Effector memory CD8-positive, alpha-beta T cell (primary cell): ENCODE measurements at places on chromosomes 11 and 22.

DNA sequence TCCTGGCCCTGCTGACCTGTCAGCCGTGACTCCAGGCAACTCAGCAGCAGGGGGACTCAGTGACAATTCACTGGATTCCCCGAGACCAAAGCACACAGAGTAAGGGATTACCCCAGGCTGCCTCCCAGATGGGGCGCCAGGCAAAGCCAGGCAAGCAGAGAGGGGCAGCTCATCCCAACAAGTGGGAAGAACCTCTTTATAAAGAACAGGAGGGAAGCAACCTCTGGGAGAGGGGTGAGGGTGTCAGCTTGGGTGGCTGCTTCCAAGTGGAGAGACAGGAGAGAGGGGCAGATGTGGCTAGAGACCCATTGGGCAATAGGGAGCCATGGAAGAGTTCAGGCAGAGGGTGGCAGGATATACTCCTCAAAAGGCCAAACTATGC is 1.2 kb downstream of the SLC22A12 start:
- DNase-seq, result no peak

- DNase-seq, result no peak
These were observed 27.6 kb upstream of the PAMR1 start for GRCh38 chr11:35553021-35553420.

GRCh38 chr11:59076876-59077571 is 9.1 kb upstream of the GLYATL1B start:
- no peak for DNase-seq

DNA sequence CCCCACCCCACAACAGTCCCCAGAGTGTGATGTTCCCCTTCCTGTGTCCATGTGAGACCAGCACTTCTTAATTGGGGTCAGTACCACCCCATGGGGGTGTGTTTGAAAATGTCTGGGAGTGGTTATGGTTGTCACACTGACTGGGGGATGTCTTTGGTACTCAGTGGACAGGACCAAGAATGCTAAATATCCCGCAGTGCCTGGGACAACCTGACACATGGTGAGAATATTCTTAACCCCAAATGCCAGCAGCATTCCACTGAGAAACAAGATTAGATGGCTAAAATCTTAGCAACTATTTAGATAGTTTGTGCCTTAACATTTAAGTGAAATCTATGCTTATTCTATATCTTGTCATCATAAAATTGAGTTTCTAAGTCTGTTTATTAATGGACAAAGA is 177.5 kb upstream of the ZBED5 start:
- DNase-seq, result no peak

DNA sequence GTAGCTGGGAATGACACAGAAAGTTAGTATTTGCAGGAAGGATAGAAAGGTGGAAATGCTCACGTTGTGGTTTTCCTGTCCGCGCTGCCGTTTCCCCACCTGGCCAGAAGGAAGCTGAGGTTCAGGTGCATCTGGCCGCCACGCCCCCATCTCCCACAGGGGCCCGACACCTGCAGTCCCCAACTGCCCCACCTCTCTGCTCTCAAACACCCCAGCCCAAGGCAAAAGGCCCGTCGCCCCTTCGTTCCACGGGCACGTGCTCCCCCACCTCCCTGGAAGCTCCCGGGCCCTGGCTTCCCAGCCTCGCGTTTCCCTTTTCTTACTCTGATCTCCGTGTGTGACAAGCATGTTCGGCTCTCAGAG is 985.1 kb downstream of the BRD1 start:
- DNase-seq, result no peak

DNA sequence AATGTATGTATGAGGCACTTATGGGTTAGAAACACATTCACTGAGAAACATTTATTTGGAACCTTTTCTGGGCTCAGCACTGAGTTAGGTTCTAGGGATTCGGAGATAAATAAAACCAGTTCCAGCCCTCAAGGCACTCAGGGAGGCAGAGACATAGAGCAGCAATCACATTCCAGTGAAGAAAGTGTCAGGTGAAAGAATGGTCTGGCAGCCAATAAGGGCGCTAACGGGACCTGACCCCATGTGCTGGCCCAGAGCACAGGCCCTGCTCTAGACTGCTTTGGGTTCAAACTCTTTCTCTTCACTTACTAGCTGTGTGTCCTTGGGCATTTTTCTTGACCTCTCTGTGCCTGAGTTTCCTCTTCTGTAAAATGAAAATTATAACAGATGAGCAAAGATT is 146.0 kb upstream of the SYT13 start:
- DNase-seq, result no peak

DNA sequence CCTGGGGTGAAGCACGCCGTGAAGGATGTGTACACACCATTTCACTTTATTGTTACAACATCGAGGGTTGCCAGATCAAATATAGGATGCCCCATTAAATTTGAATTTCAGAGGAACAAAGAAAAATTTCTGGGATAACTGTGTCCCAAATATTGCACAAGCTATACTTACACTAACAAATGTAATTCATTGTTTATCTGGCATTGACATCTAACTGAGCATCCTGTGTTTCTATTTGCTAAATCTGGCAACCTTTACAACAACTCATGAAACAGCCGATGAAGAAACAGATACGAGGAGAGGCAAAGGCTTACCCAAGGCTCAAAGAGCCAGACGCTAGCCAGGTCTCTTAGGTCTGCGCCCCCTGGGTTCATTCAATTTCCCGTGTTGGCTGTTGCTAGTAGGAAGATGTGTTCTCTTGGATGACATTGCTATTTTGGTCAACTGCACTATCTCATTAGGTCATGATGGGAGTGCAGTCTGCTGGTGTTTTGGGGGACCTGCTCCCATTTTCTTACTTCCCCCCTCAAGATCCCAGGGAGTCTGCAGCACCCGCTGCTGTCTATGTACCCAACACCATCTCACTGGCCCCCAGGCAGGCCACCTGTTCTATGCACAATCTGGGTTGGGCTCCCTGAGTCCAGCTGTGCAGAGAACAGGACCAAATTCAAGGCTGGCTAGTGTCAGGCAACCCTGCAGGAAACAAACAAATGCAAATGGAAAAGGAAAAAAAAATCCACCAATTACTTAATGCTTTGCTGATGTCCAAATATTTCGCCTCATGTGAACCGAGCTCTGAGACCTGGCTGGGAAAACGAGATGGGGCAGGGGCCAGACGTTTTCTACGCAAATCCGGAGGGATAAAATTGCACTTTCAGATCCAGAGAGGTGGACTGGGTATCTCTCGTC is 560.9 kb downstream of the MIAT start:
- no peak for DNase-seq

DNA sequence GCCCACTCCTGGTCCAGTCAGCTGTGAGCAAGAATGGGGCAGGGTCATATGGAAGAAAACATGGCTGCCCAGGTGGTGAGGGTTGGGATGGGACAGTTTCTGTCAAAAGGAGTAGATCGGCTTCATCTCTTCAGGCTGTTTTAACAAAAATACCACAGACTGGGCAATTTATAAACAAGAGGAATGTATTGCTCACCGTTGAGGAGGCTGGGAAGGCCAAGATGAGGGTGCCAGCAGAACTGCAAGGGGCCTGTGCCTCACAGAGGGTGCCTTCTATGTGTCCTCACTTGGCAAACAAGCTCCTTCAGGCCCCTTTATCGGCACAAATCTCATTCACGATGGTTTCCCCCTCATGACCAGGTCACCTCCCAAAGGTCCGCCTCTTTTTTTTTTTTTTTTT is 18.1 kb upstream of the RELT start:
- DNase-seq, result no peak

DNA sequence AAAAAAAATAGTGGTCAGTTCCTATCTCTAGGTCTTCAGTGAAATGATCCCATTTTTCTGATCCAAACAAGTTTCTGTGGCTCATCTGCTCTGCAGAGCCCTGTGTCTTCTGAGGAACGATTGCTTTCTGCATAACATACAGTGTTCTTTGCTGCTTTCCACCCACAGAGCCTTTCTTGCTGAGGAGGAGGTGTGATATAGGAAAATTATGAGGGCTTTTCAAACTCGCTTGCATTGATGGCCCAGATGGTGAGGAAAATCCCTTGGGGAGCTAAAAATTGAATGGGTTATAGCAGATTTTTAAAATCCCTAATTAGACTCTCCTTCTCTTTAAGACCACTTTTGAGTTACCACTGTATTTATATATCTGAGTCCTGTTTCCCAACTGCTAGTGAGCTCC is 31.3 kb downstream of the JAM3 start:
- no peak for DNase-seq

GRCh38 chr22:50523806-50524675 is 1.4 kb downstream of the SCO2 start:
- no peak for DNase-seq

GRCh38 chr11:134373591-134374052 is 38.4 kb downstream of the B3GAT1 start:
- DNase-seq, result no peak

DNA sequence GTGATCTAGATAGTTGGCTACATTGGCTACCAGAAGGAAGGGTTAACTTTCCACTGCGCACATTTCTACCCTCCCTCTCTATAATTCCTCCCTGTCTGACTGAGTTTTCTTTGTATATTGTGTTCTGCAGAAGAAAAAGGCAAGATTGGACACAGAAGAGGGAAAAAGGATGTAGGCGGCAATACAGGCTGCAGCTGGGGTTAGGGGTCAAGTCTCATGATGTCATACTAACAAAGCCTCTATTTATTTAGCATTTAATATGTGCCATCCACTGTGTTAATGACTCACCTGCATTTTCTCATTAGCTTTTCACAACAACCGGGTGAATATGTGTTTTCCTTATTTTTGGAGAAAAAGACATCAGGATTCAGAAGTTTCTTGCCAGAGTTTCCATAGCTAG is 2.0 kb downstream of the FAM83F start:
- DNase-seq, result no peak

DNA sequence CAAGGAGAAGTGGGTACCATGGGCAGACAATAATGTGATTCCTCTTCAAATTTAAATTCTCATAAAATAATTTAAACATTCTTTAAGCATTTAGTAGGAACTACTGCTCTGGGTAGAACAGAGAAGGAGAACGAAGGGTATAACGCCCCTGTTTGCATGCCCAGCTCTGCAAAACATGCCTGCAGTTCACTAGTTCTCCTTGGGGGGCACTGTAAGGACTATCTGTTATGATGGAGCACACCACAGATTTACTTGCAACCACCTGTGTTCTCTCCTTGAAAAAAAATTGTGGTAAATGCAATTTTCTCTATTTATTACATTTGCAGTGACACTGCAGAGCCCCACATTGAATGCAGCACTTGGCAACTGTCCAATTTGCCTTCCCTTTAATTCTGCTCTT is 100.3 kb downstream of the GUCY1A2 start:
- DNase-seq, result no peak

- no peak for DNase-seq
These were observed 1459.9 kb downstream of the BRD1 start for GRCh38 chr22:48367731-48368130.

- DNase-seq, result no peak
These were observed 91.2 kb downstream of the LUZP2 start for GRCh38 chr11:24588081-24588480.

DNA sequence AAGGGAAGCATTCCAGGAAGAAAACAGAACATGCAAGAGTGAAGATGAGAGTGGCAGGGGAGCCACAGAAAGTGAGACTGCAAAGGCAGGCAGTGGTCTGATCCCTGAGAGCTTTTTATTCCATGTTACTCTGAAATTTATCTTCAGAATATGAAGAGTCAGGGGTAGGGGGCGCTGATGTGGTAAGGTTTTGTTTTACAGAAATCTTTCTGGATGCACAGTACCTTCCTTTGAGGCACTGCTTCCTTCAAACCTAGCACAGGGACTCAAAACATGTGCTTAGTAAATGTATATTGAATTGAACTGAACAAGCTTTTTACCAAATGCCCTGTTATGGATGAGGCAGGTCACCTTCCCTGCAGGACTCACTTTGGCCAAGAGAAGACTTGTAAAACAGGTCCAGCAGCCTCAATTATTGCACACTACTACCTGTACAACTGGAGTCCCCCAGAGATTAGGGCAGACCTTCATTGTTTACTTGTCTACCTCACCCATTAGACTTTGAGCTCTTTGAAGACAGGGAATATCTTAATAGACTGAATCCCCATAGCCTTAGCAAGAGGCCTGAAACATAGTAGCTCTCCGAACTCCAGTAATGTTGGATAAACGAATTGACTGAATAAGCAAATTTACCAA is 2.2 kb downstream of the PAK1 start:
- no peak for DNase-seq

DNA sequence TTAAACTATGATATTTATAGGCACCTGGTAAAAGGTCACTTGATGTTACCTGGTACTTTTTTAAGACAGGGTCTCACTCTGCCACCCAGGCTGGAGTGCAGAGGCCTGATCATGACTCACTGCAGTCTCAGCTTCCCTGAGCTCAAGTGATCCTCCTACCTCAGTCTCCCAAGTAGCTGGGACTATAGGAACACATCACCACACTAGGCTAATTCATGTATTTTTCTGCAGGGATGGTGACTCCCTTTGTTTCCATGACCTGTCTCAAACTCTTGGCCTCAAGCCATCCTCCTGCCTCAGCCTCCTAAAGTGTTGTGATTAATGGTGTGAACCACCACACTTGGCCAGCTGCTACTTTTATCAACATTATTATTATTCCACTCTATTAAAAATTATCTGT is 47.6 kb downstream of the OR4C45 start:
- no peak for DNase-seq

- DNase-seq, result no peak
These were observed 7.3 kb downstream of the CABP7 start for GRCh38 chr22:29727131-29727523.

DNA sequence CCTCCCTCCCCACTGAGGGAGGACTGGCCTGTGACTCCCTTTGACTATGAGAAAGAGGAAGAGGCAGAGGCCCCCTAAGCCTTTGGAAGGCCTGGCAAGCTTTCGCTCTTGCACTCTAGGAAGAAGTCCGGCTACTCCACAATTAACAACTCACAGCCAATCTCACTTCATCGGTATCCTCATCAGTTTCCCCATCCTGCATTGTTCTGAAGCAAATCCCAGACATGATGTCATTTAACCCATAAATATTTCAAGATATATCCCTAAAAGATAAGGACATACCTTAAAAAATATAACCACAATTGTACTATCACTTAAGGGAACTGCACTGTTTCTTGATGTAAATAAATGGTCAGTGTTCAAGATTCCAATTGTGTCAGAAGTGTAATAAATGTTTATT is 63.1 kb downstream of the CWC15 start:
- no peak for DNase-seq

- no peak for DNase-seq
These were observed 93.2 kb upstream of the APOA1 start for GRCh38 chr11:116930586-116930985.
